ENCODE measurements at places on chromosomes 1 and 21.

DNA sequence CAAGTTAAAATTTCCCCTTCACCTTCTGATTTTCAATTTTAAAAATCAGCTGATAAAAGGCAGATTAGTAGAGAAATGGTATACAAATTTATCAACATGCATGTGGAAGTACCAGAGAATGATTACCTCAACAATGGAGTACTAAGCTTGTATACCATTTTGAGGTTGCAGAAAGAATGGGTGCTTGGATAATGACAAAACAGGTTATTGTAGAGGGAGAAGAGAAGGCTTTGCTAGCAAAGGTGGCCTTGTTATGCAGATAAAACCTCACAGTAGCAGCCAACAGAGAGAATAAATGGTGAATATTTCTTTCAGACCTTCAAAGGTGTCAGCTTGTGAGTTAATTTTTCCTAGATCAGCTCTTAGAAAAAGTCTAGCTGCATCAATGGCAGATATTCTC, 1174.9 kb upstream of the ADGRL4 start:
- H3K4me3 ChIP-seq = no peak overlapping the region
- H3K4me1 ChIP-seq = no peaks in the 10 kb centered on the region
- no peaks in the 10 kb centered on the region for H3K36me3 ChIP-seq
- no peak for DNase-seq
- H3K27ac ChIP-seq = no peak overlapping the region

- no peak overlapping the region for H3K4me3 ChIP-seq
- H3K27me3 ChIP-seq = no peaks in the 10 kb centered on the region
- H3K27ac ChIP-seq = no peak overlapping the region
- no peaks in the 10 kb centered on the region for H3K36me3 ChIP-seq
Measured at GRCh38 chr1:154741741-154742495, 128.2 kb downstream of the KCNN3 start.

DNA sequence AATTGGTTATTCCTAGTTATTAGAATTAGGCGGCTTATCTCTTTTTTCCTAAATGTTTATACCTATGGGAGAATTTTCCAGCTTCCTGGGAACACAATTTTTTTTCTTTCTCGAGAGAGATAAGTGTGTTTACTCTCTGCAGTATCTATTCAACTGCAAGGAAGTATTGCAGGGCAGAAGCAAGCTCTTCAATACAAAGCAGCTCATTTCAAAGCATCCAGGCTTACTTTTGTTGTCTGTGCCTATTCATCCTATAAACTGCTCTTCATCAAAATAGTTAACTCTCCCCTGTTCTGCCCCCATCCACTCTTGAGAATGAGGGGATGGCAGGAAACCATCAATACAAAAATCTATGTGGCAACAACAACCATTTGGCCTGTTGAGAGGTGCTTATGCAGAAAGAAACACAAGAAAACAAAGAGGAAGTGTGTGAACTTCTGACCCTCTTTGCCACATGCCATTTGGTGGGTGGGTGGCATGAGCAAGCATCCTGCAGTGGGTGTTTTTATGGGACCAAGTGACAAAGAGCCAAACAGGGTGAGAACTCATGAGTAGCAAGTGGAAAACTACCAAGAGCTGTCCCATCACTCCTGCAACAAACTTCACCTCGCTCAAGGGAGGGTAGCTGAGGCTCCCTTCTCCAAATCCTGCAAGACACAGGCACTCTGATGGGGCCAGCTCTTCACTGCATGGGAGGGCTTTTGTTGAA, 50.6 kb upstream of the MRPS6 start:
- H3K4me3 ChIP-seq = no peak overlapping the region
- no peak overlapping the region for H3K27ac ChIP-seq
- no peaks in the 10 kb centered on the region for H3K36me3 ChIP-seq
- H3K4me1 ChIP-seq = no peaks in the 10 kb centered on the region
- no peak for DNase-seq

GRCh38 chr1:191857600-191857999, 300.7 kb upstream of the RGS18 start:
- H3K4me3 ChIP-seq = no peak overlapping the region
- no peak overlapping the region for H3K27ac ChIP-seq

DNA sequence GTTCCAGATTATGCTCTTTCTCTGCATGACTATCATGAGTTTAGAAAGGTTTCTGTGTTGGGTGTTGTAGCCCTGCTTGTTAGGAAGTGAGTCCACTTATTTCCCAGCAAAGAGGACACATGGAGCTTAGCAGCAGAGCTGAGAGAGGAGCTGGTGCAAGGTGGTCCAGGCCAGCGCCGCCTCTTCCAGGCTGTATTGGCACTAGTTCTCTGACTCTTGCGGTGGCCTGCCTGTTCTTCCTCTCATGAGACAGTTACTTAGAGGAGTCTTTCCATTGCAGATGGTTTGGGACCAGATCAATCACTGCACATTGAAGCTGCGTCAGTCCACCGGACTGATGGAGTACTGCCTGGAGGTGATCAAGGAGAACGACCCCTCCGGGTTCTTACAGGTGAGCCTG, 38.0 kb downstream of the TRIM67 start:
- no peak for DNase-seq
- H3K27ac ChIP-seq = no peak overlapping the region
- no peaks in the 10 kb centered on the region for H3K27me3 ChIP-seq
- H3K4me3 ChIP-seq = no peak overlapping the region
- no peaks in the 10 kb centered on the region for H3K36me3 ChIP-seq
- no peaks in the 10 kb centered on the region for H3K4me1 ChIP-seq

DNA sequence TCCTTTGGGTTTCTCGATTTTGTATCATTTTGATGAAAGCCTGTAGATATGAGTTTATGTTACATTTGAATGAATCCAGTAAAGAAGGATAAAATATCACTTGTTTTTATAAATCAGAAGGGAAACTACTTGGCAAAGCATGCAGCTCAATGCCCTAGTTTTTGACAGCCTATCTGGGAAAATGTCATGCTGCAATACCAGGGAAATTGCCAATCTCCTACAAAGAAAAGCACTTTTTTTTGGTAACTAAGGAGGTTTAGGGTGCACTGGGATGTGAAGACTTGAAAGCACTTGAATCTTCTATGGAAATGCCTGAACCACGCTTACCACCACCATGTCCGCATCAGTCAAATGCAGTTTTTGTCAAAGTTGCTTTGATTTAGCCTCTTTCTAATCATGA, 446.9 kb upstream of the LRRC7 start:
- no peak overlapping the region for H3K27ac ChIP-seq
- H3K36me3 ChIP-seq = no peaks in the 10 kb centered on the region
- H3K4me1 ChIP-seq = no peaks in the 10 kb centered on the region
- no peak overlapping the region for H3K4me3 ChIP-seq
- no peak for DNase-seq
- no peaks in the 10 kb centered on the region for H3K27me3 ChIP-seq

- no peak for DNase-seq
- peaks cover 34% of the 10 kb centered on the region for H3K4me1 ChIP-seq
- peak overlapping the region; percentile 26 for H3K27ac ChIP-seq
Measured at GRCh38 chr1:61119085-61119484, 36.7 kb downstream of the NFIA start.

DNA sequence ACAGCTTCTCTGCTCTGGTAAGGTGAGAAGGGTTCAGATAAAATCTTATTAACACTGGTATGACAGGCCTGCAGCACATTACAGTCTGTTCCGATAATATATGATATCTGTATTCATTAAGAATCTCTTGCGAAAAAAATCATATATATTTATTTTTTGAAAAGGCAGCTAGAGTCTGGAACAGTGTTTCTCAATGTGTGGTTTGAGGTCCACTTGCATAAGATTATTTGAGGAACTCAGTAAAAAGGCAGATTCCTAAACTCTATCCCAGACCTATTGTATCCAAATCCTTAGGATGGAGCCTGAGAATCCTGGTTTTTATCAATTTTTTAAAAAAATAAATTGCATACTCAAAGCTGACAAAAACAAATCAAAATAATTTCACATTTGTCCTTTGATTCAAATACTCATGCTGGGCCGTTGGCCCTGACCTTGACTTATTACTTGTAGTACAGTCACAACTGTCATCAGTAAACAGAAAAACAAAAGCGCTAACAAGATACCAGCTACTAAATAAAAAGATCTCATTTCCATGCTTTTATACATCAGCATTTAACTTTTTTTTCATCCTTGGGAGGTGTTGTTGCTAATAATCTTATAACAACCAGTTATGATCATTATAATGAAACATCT, 60.6 kb downstream of the RGS2 start:
- H3K4me3 ChIP-seq = no peak overlapping the region
- no peaks in the 10 kb centered on the region for H3K36me3 ChIP-seq
- peak overlapping the region; percentile 16 for H3K27ac ChIP-seq
- peak; percentile 54 for DNase-seq
- no peaks in the 10 kb centered on the region for H3K27me3 ChIP-seq

- DNase-seq = no peak
- no peaks in the 10 kb centered on the region for H3K36me3 ChIP-seq
- H3K27me3 ChIP-seq = no peaks in the 10 kb centered on the region
- H3K27ac ChIP-seq = peak overlapping the region; percentile 56
- H3K4me3 ChIP-seq = no peak overlapping the region
Measured at GRCh38 chr1:59055908-59056719, 240.8 kb upstream of the FGGY start.

- no peak for DNase-seq
- no peaks in the 10 kb centered on the region for H3K4me1 ChIP-seq
- H3K27me3 ChIP-seq = peaks cover 9% of the 10 kb centered on the region
- no peak overlapping the region for H3K4me3 ChIP-seq
- no peak overlapping the region for H3K27ac ChIP-seq
Measured at GRCh38 chr1:2921970-2922686, 99.1 kb upstream of the ACTRT2 start.

GRCh38 chr1:5551274-5551975, 440.8 kb downstream of the NPHP4 start:
- no peak for DNase-seq
- H3K4me3 ChIP-seq = no peak overlapping the region
- H3K27ac ChIP-seq = no peak overlapping the region

DNA sequence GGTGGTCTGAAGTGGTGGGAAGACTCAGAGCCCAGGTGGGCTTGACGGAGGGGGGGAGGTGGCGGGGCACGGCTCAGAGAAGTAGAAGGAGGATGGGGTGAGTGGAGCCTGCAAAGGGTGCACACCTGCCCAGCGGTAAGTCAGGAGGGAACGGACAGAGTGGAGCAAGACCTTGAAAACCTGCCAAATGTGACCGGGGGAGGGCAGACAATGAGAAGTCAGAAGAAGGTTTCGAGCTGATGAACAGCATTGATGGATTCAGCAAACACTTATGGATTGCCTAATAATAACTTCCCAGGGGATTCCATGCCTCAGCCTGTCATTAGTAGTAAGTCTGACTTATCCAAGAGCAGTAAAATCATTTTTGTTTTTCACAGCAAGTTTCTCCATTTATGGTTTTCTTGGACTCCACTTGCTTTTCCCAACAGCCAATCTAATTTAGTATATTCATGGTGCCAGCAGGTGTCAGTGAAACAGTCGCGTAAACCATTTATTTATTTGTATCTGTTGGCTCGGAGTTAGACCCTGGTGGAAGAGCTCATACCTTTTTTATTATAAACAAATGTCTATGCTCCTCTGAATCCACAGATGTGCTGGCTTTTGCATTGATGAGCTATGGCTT, 279.1 kb downstream of the PCP4 start:
- no peak overlapping the region for H3K4me3 ChIP-seq
- H3K27me3 ChIP-seq = no peaks in the 10 kb centered on the region
- H3K36me3 ChIP-seq = no peaks in the 10 kb centered on the region
- no peak overlapping the region for H3K27ac ChIP-seq
- no peak for DNase-seq
- no peaks in the 10 kb centered on the region for H3K4me1 ChIP-seq

DNA sequence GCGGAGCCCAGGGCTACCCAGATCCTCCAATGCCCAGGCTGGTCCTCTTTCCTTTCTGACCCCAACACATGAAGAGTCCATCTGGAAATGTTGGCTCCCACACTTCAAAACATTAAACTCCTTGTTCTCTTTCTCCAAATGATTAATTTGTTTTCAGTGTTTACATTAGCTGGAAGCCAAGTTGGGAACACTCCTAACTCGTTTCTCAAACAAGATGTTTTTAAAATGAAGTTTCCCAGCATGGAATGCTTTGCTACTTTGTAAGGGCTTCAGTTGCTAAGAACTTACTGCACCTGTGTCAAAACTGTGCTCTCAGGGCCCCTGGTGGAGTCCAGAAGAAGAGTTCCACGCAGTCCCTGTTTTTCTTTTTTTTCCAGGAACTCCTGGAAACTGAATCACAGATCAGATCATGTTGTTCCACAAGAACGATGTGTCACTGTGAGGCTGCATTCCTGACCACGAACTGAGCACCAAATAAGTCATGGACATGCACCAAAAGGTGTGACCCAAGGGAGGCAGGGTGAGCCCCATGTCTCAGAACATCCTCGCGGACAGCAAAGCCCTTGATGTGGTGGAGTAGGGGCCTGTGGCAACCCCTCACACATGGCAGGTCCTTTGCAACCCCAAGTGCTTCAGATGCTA, 257.3 kb downstream of the KCNJ6 start:
- no peaks in the 10 kb centered on the region for H3K4me1 ChIP-seq
- H3K4me3 ChIP-seq = no peak overlapping the region
- no peaks in the 10 kb centered on the region for H3K36me3 ChIP-seq
- no peak for DNase-seq
- H3K27ac ChIP-seq = no peak overlapping the region

DNA sequence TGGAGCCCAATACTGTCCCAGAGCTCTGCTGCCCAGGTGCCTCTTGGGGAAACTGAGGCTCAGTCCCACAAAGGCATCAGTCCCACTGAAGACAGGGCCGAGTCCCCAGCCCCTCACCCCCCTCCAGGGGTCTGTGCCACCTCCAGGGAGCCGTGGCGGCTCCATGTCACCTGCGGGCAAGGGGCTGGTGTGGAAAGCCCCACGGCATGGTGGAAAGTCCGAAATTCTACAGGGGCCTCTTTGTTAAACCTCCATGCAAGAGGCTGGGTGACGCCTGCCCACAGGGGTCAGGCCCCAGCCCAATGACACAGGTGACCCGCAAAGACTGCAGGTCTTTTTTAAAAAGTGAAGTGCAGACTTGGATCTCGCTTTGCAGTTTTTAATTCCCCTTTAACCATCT, 3.3 kb upstream of the AIRE start:
- no peak for DNase-seq
- H3K36me3 ChIP-seq = no peaks in the 10 kb centered on the region
- no peak overlapping the region for H3K27ac ChIP-seq
- peaks cover 6% of the 10 kb centered on the region for H3K4me1 ChIP-seq
- H3K27me3 ChIP-seq = peaks cover 18% of the 10 kb centered on the region
- no peak overlapping the region for H3K4me3 ChIP-seq

All from adrenal gland (tissue), 19 donors.